ENCODE measurements at places on chromosomes 6 and 20.

DNA sequence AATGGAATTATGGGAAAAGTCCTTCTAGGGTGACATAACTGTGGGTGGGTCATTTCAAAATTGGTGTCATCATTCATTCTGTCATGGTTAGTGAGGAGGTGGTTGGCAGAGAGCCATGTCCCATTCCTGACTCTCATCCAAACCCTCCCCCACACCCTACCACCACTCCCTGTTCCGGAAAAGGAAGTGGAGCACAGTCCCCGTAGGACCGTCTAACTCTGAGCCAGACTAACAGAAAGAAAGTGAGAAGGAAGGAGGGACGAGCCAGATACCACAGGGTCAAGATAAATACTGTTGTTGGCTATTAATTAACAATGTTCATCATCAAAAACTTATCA lies 4.8 kb downstream of the TRIM10 start:
- DNase-seq, result no peak

DNA sequence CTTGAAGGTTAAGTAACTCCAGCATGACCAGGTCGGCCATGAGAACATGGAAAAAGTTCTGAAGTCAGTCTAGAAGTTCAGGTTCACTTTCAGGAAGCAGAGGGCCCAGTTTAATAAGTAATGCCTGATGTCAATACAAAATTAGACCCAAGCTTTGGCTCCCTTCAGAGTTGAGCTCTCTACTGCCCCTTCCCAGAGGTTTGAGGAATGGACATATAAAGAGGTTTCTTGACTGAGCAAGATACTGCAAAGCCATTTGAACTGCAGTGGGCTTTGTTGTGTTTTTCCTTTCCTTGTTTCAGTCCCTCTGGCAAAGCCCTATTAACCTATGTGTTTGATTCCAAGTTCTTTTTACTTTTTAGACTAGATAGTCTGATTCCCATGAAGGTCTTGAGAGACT lies 97.8 kb upstream of the PREP start:
- DNase-seq, result no peak

GRCh38 chr6:13854716-13855250 lies 40.4 kb upstream of the MCUR1 start:
- no peak for DNase-seq

GRCh38 chr6:41335296-41335695 lies at the start of gene NCR2:
TSS of gene NCR2 (plus strand) at chr6:41335608. CDS start at chr6:41335877, 269 bp downstream.
- no peak for DNase-seq

DNA sequence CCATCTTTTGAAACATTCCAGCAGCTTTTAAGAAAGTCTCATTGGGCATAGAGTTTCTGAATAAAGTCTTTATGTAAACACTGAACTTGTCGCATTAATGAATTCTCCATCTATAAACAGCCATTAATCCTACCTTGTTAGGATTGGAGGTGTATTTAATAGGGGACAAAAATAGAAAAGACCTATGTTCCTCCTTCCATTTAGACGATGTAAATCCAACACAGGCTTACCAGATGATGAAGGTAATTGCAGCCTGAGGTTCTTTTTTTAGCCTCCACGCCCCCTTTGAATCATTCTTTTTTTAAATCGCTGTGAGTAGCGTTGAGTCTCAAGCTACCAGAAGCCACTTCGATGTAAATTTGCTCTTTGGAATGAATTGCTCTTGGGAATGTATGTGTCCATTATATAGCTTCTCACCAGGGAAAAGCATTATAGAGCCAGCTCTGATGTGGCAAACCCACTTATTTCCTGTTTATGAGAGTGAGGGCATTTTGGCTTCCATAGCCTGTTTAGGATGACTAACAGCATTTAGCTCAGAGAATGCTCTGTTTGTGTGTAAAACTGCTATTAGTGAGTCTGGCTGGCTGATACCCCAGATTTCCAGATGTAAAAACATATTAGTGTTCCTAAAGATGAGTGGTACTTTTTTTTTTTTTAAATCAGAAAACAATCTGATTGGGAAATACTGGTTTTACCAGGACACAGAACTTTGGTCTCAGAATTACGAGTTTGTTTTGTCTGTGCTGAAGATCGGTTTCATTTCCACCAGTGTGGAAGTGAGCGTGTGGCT lies 74.9 kb upstream of the CLDN20 start:
- no peak for DNase-seq

DNA sequence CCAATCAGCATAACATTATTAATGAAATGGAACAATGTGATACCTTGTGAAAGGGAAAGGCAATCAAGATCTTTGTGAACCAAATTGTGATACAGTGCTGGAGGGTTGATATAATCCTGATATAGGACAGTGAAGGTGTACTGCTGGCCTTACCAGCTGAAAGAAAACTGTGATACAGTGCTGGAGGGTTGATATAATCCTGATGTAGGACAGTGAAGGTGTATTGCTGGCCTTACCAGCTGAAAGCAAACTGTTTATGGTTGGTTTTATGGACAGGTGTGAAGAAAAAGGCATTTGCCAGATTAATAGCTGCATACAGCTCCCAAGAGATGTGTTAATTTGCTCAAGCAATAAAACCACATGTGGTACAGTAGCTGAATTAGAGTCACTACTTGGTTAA lies 73.9 kb downstream of the MRAP2 start:
- no peak for DNase-seq

DNA sequence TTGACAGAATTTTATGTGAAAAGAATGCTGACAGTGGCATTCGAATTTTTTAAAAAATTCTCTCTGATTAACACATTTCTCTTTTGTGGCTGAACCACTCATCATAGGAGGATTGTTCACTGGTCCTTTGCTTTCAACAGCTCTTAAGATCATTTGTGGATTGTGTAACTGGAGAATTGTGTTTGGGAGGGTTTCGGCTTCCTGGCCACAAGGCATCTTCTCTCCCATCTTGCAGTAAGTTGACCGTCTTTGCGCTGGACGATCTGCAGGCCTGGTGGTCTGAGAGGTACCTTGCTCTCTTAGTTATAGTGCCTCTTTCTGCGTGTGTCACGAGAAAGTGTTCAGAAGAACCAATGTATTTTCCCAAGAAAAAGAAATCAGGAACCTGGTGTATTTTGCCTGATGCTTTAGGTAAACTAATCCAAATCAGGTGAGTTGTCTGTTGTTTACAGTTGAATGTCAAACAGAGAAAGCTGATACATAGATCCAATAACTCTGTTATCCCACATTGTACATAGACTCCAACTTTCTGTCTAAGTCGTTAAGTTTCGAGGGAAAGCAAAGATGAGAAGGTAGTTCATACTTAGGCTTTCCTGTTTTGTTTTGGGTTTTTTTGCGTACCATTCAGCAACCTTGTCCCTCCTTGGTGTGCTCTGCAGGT lies 14.8 kb upstream of the EXOC2 start:
- no peak for DNase-seq

DNA sequence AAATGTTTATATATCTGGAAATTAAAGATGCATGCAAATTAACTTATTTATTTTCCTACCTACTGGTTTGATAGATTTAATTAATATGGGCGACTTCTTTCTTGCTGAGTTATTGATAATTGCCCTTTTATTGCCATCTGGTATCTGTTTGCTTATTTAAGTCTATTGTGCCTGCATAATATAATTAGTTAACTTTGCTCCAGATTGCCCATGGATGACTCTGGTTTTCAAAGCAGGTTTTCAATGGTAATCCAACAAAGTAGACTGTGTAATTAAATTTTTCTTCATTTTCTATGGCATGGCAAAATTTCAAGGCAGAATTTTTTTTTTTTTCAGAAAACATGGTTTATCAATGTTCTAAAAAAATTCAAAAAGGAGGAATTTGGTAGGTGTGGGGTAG lies 1092.0 kb downstream of the GRIK2 start:
- no peak for DNase-seq

GRCh38 chr6:19999319-20000191 lies 162.4 kb downstream of the ID4 start:
- no peak for DNase-seq

- no peak for DNase-seq
These were observed 17.8 kb upstream of the ASF1A start for GRCh38 chr6:118876198-118876597.

- DNase-seq, result no peak
These were observed 121.7 kb downstream of the EYA4 start for GRCh38 chr6:133362813-133363212.

GRCh38 chr20:39623584-39624234 lies 661.6 kb downstream of the DHX35 start:
- DNase-seq, result no peak

DNA sequence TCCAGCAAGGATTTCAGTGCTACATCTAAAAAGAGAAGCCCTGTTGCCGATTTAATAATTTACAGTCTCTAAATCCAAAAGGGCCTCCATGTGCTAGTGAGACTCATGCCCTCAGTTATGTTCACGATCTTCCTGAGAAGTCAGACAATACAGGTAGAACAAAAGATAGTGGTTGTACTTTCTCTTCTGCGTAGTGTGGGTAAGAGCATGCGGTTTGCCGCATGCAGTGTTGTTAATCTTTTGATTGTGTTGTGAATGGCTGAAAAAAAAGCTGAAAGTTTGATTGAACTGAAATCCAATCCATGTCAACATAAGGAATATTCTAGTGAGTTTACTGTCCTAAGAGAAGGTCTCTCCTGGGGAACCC lies 74.8 kb upstream of the AGPAT4 start:
- no peak for DNase-seq

- DNase-seq, result no peak
These were observed 95.7 kb upstream of the HMGCLL1 start for GRCh38 chr6:55674672-55675071.

GRCh38 chr6:2133716-2134310 lies 111.6 kb downstream of the GMDS start:
- no peak for DNase-seq

DNA sequence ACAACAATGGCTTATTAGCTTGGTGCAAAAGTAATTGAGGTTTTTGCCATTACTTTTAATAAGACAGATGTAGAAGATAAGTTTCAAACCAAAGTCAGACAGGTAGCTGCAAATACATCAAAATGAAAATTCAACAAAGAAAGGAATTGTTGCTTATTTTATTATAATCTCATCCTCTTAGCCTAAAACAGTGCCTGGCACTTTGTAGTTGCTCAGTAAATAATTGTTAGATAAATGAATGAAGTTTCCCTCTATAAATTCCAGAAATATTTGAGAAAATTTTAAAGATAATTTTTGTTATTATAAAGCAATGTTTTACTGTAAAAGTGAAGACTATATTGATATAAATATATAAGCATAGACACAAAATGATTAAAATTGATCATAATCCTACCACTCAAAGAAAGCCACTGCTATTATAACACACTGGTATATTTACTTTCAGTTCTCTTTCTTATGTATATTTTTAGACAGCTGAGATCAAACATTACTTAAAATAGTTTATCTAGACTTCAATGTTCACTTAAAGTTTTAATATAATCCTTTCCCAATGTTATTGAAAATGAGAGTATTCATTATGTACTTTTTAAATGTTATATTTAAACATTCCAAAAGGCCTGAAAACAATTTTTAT lies 42.5 kb downstream of the SESN1 start:
- no peak for DNase-seq

- DNase-seq, result no peak
These were observed 723 bp upstream of the ZNF451 start for GRCh38 chr6:57089265-57089664.

GRCh38 chr6:25142506-25142905 lies 136.7 kb upstream of the CARMIL1 start:
- no peak for DNase-seq

DNA sequence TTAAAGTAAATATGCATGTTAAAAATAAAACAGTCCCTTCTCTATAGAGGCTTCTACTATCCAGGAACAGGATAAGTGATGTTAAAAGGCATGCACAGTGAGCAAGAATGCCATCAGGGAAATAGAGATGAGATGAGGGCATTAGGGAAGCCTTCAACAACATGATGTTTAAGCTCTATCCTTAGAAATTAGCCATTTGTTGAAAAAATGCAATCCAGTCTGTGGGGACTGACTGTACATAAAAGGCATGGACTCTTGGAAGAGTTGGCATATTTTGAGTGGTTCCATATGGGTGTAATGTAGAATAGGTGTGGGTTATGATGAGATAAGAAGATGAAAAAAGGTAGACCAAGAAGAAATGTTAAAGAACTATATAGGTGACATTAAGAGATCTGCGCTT lies 5.8 kb downstream of the KIAA0319 start:
- no peak for DNase-seq

All from stimulated activated CD4-positive, alpha-beta T cell treated with anti-CD3 and anti-CD28 coated beads, Interleukin-1b, Interleukin-23, amount 100 ng/mL, for 24 hours (primary cell).